ENCODE measurements at places on chromosomes 11 and 22.

DNA sequence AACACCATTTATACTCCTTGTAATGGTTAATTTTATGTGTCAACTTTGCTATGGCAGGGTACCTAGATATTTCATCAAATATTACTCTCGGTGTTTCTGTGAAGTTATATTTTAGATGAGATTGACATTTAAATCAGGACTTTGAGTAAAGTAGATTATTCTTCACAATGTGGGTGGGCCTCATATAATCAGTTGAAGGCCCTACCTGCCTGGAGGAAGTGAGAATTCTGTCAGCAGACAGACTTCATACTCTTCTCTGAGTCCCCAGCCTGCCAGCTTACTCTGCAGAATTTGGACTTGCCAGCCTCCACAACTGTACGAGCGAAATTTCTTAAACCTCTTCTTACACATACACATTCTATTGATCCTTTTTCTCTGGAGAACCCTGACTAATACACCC, 49.3 kb upstream of the SYT9 start:
- no peak for DNase-seq

DNA sequence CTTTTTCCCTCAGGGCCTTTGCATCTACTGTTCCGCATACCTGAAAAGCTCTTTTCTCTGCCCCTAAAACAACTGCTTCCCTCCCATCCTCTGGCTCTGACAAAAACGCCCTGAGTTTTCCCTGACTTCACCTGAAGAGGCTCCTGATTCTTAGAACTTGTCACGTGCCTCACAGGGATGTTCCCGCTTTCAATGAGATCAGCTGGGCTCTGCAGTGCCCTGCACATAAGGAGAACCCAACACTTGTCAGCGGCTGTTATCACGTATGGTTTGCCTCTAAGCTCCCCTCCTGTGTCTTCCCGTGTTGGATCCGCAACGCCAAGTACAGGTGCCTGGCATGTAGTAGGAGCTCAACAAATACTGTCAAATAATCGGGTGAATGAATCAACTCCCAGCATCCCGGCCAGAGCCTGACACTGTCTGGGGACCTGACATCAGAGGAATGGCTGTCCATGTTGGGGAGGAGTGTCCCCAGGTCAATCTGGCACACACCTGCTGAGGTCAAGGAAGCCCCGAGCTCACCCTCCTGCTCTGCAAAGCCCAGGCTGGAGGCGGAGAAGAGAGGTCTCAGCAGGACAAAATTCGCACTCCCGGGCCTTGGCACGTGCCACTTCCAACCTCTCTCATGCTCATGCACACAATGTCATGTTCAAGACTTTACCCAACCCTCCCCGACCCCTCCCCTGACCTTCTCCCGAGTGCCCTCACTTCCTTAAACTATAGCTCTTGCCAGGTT, 4.2 kb upstream of the GRK2 start:
- DNase-seq: no peak

GRCh38 chr11:62012451-62012831, 45.0 kb upstream of the FTH1 start:
- no peak for DNase-seq

DNA sequence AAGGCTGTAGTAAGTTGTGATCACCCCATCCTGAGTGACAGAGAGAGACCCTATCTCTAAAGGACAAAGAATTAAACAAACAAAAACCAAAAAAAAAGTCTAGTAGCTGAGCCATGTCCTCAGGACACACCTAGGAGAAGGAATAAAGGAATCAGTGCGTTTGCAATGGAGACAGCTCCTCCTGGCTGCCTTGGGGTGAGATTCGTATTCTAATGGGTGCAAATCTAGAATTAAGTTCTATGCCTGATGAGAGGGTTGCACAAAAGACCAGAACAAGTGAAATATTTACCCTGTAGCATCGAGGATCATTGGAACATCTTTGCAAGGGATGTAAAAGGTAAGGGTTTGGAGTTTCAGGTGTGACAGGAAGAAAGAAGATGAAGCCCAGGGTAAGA, 70.3 kb upstream of the BMAL1 start:
- no peak for DNase-seq

DNA sequence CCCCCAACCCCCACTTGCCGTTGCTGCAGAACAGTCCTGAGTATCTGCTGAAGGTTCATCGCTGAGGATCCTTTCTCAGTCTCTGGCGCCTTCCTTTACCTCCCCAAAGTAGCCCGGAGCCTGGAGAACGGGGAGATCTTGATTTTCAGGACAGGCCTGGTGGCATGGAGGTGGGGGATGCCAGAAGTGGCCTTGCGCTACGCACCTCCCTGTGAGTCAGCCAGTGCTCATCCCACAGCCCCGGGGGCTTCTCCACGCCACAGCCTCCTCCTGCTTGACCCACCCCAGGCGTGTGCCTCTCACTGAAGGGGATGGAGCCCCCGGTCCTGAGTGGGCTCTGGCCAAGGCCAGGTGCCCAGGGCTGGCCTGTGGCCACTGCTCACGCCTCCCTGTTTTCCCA, 339.6 kb downstream of the TBC1D22A start:
- DNase-seq: no peak

GRCh38 chr22:20857247-20857643, 1.4 kb downstream of the PI4KA start:
- DNase-seq: no peak

GRCh38 chr11:40291741-40292140, 1167.7 kb downstream of the LRRC4C start:
- DNase-seq: no peak

- DNase-seq: no peak
Measured at GRCh38 chr11:11265320-11265719, 87.7 kb downstream of the CSNK2A3 start.

GRCh38 chr11:72750556-72751115, 1.6 kb downstream of the ARAP1 start:
- no peak for DNase-seq

GRCh38 chr22:20792966-20793728, 19.2 kb downstream of the SERPIND1 start:
- no peak for DNase-seq

DNA sequence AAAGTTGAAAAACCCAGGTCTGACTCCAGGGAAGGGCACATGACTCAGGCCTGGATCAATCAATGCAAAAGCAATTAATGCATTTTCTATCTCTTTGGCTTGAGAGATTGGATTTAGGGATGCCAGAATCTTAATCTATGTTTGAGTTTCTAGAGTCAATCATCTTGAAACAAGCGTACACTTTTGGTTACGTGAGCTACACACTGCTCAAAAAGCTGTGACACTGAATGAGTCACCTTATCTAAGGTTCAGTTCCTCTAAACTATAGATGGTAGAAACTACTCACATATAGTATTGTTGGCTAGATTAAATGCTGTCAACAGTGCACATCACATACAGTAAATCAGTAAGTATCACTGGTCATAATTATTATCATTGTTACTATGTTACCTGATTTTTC, 24.2 kb downstream of the MRE11 start:
- no peak for DNase-seq

- no peak for DNase-seq
Measured at GRCh38 chr11:67463186-67463585, 5.9 kb downstream of the TMEM134 start.

GRCh38 chr11:12179531-12179930, 69.1 kb downstream of the MICAL2 start:
- no peak for DNase-seq

DNA sequence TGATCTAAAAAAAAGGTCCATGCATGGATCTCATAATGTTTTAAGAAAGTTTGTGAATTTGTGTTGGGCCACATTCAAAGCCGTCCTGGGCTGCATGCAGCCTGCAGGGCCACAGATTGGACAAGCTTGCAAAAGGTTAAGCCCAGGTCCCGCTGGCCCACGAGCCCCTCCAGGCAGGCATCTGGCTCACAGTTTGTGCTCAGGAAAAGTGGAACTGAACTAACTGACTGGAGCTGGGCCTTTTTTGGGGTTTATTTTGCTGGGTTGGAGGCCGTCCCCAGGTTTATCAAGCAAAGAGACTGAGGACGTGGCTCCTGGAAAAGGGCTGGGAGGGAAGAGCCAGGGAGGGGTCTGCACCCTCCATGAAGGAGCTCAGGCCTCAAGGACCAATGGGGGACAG, 32.1 kb upstream of the BAIAP2L2 start:
- DNase-seq: no peak

DNA sequence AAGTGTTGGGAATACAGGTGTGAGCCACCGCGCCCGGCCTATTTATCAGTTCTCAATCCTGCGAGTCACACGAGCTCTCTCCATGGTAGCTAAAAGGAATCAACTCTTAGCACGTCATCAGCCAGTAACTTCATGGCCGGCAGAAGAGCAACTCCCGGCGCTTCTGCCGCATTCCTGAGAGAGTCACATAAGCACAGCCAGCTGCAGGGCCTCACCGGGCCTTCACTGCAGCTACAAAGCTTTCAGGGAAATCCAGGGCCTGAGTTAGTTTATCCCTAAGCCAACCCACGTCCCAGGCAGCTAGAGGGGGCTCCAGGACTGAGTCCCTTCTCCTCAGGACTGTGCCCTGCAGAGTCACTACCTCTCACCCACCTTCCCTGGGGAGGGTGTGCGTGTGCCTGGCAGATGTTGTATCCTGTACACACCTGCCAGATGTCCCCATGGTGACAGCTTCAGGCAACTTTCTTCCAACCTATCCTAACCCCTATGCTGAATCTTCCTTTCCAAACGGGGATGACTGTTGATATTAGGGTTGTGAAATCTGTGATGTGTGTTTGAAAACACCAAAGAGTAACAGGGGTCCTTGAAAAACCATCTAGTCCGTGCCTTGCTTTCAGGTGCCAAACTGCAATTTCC, 45.9 kb upstream of the ARFGAP3 start:
- no peak for DNase-seq

GRCh38 chr11:5227681-5228080, 810 bp upstream of the HBB start:
- DNase-seq: no peak

- DNase-seq: no peak
Measured at GRCh38 chr22:42700355-42700754, 20.3 kb downstream of the A4GALT start.

GRCh38 chr11:115291325-115291724, 212.9 kb downstream of the CADM1 start:
- no peak for DNase-seq

- no peak for DNase-seq
Measured at GRCh38 chr22:44807915-44808690, 55.7 kb downstream of the ARHGAP8 start.

DNA sequence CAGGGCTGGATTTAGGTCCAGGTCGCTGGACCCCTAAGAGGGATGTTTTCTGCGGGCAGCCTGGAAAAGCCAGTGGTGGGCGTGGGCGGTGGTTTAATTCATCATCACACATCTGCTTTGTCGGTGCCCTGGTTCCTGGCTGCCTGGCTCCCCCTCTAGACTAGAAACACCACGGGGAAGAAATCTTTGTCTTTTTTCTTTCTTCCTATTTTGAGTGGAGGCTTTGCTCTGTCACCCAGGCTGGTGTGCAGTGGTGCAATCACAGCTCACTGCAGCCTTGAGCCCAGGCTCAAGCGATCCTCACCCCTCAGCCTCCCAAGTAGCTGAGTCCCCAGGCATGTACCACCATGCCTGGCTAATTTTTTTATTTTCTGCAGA, 86.6 kb upstream of the LINC01488 start:
- no peak for DNase-seq
